Stimulated activated CD8-positive, alpha-beta memory T cell treated with anti-CD3 and anti-CD28 coated beads, Interleukin-4, amount 100 ng/mL, for 1 hour (primary cell): ENCODE measurements at places on chromosomes 3 and 15.

DNA sequence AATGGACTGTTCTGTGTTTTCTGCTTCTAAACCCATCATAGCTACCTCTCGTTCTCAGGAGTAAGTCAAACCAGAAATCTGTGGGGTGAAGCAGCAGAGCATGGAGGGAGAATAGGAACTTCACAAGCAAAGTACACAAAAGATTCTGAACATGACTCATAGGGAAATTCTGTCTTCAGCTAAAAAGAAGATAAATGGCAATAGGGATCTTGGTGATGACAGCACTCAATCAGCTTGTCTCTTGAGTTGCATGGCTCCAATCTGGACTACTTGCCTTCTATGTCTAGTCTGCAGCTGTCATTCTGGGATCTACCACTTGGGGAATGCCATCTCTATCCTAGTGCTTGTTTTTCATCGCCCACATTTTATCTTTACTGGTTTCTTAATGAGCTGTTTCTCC, 13.5 kb upstream of the GRAMD1C start:
- DNase-seq = no peak

GRCh38 chr3:188126934-188127333, 27.0 kb upstream of the LPP start:
- DNase-seq = no peak

DNA sequence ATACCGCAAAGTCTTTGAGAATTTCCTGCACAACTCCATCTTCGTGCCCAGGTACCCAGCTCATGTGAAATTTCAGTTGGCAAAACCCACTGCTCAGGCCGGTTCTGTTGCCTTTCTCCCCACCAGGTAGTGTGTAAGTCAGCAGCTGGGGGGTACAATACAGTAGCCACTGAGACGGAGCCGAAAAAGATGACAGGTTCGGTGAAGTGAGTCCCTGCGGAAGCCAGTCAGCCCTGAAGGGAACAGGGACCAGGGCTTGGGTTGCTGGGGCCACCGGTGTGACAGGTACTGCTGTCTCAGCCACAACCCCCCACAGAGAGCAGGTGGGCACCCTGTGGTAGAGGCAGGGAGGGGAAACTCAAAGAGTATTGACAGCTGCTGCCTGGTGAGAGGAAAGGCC, 90.8 kb downstream of the PGPEP1L start:
- DNase-seq = no peak

- no peak for DNase-seq
Measured at GRCh38 chr15:60243769-60244168, 154.0 kb downstream of the ANXA2 start.

- no peak for DNase-seq
Measured at GRCh38 chr3:32873531-32874130, 55.8 kb downstream of the TRIM71 start.

GRCh38 chr3:46917257-46917656, 39.7 kb downstream of the PTH1R start:
- DNase-seq = no peak

GRCh38 chr15:45347989-45348388, 30.4 kb downstream of the GATM start:
- DNase-seq = no peak

DNA sequence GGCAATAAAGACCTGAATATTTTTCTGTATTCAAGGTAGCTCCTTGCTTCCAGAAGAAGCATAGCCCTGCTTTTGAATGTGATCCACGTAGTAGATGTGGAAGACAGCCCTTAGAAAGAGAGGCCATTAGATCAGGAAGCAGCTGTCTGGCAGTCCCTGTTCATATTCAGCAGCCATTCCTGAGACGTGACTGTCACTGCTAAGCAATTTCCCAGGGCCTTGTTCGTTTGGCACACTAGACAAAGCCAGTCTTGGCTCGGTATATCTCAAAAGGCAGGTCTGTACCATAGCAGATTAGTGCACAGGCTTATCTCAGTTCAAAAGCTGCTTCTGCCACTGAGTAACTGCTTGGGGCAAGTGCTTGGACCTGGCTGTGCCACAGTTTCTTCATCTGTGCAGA, 287.8 kb upstream of the MCTP2 start:
- DNase-seq = no peak

GRCh38 chr3:34983631-34984030, 655.7 kb upstream of the ARPP21 start:
- DNase-seq = no peak

DNA sequence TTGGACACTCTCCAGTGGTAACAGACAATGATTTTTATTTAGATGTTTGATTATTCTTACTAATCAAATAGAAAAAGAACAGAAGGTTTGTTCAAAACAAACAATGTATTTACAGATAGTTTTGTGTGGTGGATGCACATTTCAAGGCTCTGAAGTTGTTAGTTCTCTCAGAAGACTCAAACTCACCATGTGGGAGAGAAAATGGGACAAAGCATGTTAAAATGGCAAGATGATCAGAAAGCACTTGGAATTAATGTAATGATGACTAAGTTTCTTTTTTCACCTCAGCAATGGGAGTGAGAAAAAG, 450.5 kb upstream of the KCNMB2 start:
- no peak for DNase-seq

DNA sequence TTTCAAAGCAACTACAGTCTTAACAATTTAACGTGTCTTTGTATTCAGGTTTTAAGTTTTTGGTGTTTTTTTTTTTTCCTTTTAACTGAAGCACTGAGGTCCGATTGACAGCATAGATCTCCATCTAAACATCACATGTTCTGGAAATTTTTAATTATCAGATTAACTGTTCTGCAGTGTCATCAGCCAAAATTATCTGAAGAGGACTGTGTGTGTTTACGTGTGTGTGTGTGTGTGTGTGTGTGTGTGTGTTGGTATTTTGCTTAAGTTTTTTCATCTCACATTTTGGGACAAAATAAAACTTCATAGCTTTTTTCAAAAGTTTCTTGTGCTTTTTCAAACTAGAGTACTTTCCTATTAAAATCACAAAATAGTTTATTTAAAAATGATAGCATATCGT, 1.8 kb downstream of the PIK3CA start:
- no peak for DNase-seq

DNA sequence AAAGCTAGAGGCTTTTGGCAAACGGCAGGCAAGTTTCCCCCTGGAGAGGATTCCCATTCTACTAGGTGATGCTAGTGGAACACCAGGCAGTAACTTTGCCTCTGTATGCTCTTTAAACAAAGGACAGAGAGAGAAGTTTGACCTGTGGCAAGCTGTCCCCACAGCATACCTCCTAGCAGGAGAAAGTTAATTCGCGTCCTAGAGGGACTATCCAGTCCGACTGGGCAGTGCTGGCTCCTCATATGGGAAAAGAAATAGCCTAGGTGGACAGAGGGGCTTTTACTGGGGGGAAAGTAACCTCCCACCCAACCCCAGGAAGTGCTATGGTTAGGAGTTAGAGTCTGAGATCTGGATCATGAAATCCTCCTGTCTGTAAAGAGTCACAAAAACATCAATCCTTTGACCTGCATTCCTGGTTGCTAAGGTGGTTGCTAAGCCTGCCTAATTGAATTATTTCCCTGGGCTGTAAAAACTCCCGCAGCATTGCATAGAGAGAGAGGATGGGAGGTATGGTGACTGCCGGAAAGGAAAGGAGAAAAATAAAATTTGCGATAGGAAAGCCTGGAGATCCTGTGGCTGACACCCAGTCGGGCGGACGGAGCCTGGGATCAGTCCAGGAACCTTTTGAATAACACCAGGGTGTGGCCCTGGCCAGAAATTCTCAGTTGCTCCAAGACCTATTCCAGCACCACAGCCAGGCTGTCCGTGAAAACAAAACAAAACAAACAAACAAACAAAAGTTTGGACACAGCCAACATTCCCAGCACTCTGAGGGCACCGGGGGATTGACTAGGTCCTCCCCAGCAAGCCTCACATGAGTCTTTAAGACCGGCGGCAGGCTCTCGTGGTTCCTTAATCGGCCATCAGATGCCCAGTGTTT, 67.7 kb upstream of the ATP11B start:
- DNase-seq = no peak

- no peak for DNase-seq
Measured at GRCh38 chr3:24264748-24265158, 229.9 kb downstream of the THRB start.

DNA sequence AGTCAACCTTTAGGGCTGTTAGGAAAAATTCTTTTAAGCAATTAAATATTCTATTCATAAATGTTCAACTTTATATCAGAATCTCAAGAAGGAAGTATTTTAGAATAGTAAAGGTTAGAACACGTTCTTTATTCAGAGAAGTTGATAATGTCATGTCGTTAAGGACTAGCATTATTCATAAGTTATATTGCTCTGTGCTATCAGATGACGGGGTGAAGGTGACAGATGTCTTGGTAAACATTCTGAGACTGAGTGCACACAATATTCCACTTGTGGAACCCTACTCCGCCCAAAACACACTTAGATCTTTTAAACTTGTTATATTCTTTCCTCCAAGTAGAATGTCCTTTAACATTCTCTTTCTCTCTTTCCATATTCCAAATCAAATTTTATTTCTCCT, 7.9 kb downstream of the AP4E1 start:
- DNase-seq = no peak

DNA sequence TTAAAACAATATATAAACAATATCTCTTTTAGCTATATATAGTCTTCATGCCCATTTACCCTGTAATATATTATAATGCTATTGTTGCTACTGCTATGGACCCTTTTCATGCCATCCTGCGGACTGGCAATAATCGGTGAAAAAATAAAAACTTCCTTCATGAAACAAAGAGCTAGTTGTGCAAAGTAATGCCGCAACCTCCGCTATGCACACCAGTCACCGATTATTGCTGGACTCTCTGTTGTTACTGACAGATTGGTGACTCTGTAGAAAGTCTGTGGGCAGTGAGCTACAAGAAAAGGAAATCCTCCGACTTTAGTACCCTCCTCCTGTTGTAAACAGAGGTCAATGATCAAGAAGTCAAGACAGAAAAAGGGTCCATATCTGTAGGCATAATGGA, 17.9 kb upstream of the ICE2 start:
- no peak for DNase-seq

DNA sequence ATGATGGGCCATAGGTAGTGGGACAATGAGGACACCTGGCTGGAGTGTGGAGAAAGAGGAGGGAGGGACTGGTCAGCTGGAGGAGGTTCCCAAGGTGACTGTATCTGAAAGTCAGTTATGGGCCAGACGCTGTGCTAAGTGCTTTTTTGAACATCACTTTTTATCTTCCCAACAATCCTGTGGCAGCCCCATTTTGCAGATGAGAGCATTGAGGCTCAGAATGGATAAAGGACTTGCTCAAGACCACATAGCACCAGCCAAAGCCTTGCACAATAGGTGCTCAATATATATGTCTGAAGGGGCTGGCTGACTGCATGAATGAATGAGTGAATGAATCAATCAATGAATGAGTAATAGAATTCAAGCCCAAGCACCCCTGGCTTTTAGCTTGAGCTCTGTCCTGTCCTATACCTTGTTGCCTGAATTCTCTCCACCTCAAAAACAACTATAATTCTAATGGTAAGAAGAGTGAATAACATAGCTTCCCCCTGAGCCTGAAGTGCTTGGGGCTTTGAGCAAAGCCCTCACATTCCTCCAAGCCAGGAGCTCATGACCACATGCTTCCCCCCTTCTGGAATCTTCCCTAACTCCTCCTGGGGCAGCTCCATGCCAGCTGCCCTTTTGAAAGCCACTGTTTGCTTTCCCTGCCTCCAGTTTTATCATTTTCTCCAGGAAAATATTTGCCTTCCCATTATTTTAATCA, 150.9 kb downstream of the RPLP1 start:
- no peak for DNase-seq

DNA sequence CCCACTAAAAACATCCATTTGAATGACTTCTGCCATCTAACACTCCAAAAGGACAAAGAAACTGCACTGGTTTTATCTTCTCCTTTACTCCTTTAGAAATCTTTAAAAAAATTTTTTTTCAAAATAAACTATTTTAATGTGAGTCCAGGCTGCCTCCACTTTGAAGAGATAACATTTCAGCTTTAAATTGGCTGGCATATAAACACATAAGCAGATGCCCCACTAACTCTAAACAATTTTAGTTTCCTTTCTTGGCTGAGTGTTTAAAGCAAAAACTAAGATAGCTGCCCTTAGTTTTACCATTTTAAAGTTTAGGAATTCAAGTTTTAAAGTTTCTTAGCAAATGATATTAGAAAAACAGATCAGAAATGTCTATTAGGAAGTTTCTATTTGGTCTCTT, 39.9 kb downstream of the PDZRN3 start:
- no peak for DNase-seq

GRCh38 chr3:10470120-10471053, 35.0 kb downstream of the ATP2B2 start:
- DNase-seq = no peak

DNA sequence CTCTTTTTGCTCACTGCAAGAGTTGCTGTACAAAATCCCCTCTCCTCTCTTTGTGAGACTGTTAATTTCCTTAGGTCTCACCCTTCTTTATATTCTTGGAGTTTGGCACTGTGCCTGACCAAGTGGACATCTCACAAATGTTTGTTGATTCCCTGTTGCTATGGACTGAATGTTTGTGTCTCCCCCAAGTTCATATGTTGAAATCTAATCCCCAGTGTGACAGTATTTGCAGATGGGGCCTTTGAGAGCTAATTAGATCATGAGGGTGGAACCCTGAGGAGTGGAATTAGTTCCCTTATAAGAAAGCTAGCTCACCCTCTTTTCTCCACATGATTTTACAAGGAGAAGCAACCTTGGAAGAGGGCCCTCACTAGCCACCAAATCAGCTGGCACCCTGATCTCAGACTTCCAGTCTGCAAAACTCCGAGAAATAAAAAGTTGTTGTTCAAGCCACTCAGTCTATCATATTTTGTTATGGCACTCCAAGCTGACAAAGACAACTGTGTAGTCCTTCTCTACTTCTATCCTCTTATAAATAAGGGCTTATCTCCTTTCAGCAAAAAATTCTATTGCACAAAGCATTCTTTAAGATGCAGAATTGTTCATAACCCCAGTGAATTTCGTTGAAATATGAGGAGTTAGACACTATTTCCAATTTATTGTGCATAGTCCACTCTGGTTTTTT, 65.5 kb upstream of the NPHP3 start:
- DNase-seq = no peak

GRCh38 chr3:67296039-67296892, 298.2 kb downstream of the KBTBD8 start:
- no peak for DNase-seq

DNA sequence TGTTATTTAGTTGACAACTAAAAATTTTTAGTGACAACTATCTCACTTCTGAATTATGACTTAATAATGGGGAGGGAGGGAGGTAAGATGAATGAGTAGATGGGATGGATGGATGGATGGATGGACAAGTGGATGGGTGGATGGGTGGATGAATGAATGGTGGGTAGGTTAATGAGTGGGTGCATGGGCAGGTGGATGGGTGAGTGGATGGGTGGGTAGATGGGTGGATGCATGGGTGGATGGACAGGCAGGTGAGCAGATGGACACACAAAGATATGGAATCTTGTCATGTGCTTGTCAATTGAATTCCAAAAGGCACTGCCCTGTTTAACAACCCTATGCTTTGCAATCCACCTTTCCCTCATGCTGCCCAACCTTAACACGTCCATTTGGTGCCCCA, 41.5 kb downstream of the KLHL25 start:
- DNase-seq = no peak

GRCh38 chr3:83321891-83322290, 1560.4 kb upstream of the GBE1 start:
- DNase-seq = no peak
